8988T (cell line): ENCODE measurements at places on chromosomes 3 and 15.
A peak's percentile ranks its signal among the peaks of the same experiment; 100 is the strongest.

DNA sequence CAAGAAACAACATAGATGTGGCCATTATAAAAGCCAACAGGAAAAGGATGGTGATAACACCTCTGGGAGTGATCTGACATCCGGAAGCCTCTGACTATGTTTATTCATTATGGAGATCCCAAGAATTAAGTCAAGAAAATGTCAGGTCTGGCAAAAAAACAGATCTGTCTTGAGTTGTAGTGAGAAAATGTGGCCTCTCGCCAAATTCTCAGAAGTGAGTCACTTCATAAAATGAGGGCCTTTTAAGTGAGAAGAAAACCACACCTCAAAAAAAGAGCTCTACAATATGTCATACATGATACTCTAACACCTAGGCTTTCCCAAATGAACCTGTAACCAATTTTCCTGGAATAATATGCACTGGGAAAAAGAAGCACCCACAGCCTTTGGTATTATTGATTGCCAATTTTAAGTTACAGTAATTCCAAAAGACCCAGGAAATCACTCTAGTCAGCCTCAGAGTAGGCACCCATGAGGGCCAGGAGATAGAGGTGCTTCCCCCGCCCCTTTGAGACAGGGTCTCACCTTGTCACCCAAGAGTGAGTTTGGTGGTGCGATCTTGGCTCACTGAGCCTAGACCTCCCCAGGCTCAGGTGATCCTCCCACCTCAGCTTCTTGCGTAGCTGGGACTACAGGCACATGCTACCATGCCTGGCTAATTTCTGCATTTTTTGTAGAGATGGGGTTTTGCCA lies 38.0 kb downstream of the CCR3 start:
- DNase-seq, result no peak

DNA sequence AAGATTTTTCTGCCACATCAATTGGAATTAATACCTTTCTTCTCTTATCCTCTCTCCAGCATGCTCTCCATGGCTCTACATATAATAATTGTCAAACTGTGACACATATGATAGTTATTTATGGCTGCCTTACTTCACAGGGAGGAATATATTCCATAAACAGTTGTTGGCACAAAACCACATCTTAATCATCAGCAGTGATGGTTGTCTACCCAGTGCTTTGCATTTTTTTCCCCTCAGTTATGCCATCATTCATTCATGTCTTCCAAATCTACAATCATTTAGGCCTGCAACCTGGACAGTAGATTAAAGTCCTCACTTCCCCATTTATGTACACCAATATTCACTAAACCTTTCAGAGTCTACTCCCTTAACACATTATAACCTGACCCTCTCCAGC lies 107.7 kb downstream of the THRB start:
- DNase-seq, result no peak

GRCh38 chr3:12825156-12825555 lies 16.2 kb downstream of the RPL32 start:
- no peak for DNase-seq

GRCh38 chr3:186530415-186530814 lies 13.8 kb downstream of the CRYGS start:
- DNase-seq, result no peak

GRCh38 chr3:108301695-108302404 lies 5.5 kb downstream of the HHLA2 start:
- no peak for DNase-seq

- peak; percentile 42 for DNase-seq
Measured at GRCh38 chr3:195582947-195583346, 793 bp downstream of the APOD start.

- DNase-seq, result no peak
Measured at GRCh38 chr3:117998071-117998470, 1036.6 kb downstream of the IGSF11 start.

- DNase-seq, result no peak
Measured at GRCh38 chr3:97896547-97896946, 74.7 kb downstream of the CRYBG3 start.

DNA sequence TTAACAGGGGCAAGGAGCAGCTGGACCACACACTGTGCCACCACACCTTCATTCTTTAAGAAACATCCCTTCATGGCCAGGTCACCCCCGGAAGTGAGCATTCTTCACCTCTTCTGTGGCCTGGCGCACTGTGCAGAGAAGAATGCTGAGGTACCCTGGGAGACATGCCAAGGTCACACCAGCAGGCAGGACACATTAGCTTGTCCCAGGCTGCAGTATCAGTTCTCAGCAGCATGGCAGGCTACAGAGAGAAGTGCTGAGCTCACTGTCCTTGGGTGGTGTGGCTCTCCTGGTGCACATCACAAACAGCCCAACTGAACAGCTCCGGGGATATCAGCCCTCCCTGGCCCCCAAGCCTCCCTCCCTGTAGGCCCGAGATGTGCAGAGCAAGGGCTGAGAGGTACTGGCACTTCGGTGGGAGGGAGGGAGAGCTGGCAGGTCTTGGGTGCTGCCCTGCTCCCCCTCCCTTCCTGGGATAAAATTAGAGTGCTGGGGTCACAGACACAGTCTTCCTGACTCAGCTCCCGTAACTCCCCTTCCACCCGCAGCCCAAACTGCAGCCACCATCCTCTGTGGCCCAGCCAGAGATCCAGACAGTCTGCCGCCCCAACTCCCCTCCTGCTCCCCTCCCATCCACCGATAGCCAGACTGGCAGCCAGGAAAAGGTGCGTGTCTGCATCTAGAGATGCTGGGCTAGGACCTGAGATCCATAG lies 13.4 kb downstream of the SEMA7A start:
- no peak for DNase-seq

- DNase-seq, result no peak
Measured at GRCh38 chr15:65115086-65115485, at the start of gene UBAP1L. Gene UBAP1L (minus strand): TSS chr15:65115200. CDS start chr15:65106215, 8,985 bp downstream.

GRCh38 chr15:57048930-57049549 lies 130.6 kb downstream of the TCF12 start:
- no peak for DNase-seq

DNA sequence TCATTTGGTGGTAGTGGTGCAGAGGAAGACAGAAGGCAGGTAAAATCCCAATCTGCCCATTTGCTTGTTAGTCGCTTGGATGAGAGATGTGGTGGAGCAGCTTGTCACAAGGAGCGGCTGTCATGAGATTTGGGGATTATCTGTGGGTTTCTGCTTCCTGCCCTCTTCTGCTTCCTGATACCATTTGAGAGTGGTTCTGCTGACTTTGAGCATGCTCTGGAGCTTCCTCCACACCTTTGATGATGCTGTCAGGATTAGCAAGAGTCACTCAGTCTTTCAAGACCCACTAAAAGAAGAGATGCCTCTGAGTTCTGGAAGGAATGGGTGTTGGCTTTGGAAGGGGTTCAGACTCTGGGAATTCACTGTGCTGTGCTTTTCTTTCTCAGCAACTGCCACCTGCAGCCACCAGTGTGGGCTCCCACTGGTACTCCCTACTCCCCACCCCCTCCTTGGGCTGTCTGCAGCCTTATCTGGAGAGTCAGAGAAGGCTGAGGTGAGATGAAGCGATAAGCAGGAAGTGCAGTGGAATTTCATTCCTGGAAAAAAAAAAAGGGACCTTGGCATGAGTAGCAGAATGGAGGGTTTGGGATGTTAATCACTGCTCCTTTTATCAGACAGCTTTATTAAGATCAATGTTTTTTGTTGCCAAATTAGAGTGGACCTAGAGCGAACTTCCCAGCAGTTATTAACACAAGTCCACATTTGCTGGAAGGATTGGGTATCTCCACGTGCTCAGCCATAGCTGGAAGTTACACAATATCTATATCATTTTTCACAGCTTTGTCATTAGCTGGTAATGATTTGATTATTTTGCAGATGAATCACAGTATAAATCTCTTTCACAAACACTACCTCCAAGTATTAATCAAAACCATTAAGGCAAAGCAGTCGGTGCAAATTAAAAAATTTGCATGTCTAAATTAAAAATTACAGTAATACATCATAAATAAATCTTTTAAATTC lies 233.0 kb upstream of the SATB1 start:
- DNase-seq, result no peak

DNA sequence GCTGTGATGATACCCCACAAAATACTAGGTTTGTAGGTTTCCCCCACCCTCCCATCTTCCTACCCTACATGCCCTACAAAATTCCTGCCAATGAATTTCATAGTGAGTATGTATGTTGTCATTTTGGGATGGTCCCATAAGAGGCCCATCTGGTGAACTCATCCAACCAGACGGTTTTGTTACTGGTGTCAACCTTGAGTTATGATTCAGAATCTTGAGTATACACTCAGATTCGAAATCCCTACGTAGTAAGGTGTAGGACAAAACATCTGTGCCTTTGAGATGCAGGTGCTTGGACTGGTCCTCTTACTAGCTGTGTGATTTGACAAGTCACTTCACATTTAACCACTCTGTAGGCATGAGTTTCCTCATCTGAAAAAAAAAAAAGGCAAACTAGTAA lies 3.6 kb downstream of the SIAH2 start:
- DNase-seq, result no peak

DNA sequence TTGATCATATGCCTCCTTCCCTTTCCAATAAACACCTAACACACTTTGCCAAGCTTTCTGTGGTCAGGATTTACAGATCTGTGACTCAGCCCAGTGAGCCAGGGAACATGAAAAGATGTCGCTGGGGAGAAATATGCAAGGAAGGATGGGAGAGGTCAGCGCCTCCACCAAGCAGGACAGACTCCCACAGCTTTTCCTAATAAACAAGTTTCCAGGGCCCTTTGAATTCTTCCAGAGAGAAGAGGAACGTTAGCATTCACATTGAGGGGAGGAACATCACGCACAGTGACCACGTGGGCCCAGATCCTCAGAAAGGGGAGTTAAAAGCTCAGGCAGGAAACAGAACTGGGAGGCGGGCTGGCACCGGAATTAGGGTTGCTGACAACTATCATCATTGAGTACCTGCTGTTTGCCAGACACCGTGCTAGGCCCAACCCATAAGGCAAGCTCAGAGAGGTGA lies 33.3 kb upstream of the MRPS22 start:
- no peak for DNase-seq

DNA sequence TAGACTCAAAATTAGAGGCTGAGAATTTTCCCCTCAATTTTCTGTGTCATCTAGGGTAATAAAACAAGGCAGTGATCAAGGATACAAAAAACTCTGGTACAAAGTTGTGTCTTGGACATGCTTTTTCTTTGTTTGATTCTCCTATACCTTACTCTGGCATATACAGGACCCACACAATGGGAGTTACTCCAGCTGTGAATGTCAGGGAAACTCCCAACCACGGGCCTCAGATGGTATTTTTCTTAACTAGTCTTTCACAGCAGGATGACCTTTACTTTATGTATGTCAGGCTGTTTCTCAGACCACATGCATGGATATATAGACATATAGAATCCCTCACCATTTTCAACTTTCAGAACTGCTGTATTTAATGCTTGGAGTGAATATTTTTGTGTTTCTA lies 41.3 kb downstream of the FEZF2 start:
- no peak for DNase-seq

GRCh38 chr3:125059488-125060245 lies 3.9 kb upstream of the HEG1 start:
- DNase-seq, result no peak

DNA sequence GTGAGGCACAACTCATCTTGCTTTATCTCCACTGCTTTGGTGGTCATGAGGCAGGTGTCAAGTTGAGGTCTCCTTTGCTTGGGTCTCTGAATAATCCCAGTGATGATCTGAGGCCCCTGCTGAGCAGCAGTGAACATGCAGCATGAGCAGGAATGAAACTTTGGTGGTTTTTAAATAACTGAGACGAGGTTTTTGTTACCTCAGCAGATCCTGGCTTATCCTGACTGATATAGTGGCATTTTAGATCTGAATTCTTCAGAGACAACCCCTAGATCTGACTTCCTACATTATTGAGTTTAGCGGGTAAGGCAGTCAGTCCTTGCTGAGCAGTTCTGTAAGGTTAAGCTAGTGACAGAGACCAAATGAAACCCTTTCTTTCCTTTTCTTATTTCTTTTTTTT lies 230.4 kb downstream of the ARRDC4 start:
- DNase-seq, result no peak

DNA sequence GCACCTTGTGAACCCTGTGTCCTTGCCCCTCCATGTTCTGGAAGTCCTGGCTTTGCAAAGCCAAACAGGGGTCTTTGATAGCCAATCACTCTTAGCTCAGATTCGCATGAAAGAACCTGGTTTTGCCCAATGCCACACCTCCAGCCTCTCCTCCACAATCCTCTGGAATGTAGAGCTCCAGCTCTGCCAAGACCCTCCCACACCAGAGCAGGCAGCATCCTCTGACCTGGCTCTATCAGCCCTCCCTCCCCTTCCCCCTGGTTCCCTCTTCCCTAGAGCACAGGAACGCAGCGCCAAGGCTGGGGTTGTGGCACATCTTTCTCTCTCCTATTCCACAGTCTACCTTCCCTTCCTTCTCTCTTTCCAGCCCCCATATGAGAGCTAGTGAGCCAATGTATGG lies 133.3 kb downstream of the RPLP1 start:
- no peak for DNase-seq

DNA sequence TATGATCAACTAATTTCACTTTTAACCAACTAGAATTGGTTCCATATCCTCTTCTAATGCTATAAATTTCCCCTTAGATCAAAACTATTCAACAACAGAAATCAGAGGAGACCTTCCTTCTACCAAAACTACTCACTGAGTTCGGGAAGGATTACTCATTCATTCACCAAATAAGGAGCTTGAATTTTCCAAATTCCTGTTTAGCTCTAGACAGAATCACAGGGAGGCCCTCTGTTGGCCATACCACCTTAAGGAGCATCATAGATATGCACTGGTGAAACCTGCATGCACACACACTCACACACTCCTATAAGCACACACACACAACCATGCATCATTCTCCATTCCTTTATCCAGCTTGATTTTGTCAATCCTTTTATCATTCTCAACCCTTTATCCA lies 49.0 kb downstream of the SUCLG2 start:
- no peak for DNase-seq

DNA sequence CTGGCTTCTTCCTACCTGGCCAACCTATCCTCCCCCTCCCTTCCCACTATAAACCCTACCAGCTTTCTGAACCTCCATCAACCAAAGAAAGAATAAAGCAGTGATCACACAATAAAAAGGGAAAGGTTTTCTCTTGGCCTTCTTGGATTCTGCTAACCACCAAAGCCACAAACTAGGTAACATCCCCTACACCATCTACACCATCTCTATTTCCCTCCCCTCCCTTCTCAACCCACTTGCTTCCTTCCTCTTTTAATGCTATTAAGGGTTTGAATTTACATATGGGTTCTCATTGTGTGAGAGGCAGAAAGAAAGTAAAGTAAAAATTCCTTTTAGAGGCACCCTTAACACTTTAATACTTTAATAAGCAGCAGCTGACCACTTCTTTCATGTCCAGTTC lies 25.8 kb upstream of the RSL24D1 start:
- no peak for DNase-seq

DNA sequence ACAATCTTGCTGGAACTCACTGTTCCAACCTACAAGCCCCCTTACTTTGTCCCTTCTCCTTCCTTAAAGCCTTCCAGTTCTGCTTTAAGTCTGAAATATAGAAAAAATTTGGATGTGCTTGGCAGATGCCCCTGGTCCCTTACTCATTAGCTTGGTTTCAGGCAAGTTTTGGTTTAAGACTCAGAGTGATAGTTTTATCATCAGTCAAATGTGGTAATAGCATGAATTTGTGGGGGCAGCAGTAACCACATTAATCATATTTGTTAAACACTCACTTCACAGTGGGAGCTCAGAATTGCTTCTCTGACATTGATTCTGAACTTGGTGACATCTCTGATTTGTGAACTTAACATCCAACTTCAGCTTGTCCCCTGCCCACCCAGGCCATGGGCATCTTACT lies 58.3 kb upstream of the ALDH1A3 start:
- no peak for DNase-seq
